ELF-1 (cell line): ENCODE measurements at places on chromosomes 7 and 10.

GRCh38 chr10:71569775-71570588 lies 149.6 kb downstream of the C10orf105 start:
- peak; percentile 86 for DNase-seq

DNA sequence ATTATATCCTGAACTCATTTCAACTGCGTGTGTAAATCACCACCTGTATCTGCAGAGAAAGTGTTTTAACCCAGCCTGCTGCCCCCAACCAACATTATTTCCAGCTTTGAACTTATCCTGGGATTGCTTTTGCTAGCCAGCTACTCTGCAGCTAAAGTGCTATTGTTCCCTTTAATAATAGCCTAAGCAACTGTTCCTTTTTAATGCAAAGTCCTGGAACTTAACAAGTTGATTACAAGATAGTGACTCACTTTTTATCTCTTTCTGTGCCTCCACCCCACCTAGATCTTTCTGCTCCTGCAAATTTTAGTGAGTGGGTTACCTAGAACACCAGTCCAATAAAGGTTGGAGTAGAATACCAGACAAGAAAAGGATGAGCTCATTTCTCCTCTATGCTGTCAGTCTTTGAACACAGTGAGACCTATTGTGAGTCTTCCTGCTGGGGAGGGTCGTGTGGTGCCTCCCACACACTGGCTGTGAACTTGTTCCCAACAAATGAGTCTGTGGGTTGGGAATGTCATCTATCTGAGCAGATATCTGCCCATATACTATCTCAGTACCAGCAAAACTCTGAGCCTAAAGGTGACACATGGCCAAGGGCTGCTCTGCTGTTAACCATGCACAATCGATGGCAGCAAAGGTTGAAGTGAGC lies 137.7 kb downstream of the FAM204A start:
- peak; percentile 18 for DNase-seq

DNA sequence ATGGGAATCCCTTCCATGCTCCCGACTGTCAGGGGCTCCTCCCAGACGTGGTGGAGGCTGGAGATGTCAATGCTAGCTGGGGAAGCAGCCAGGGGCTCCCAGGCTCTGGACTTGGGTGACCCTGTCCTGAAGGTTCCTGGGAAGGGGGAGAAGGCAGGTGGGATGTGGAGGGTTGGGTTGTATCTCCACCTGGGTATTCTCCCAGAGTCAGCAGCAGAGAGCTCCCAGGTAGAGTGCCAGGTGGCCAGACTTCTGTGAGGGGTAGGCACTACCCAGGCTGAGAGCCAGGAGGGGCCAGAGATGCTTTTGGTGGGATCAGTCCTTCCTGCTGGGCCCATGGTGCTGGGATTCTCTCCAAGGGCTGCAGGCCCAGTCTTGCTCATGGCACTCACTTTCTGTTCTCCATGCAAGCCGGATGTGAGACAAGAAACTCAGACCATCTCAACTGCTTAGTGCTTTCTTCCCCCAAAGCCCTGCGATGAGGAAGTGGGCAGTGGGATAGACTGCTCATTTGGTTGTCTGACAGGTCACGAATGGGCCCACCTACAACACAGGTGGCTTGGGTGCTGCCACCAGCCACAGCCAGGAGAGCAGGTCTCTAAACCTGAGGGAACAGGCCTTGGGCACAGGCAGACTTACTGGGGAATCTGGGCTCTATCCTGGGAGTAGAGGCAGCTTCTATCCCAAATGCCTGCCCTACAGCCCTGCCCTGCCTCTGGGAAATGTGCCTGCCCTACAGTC lies 52.5 kb upstream of the CAMK2B start:
- DNase-seq: no peak

DNA sequence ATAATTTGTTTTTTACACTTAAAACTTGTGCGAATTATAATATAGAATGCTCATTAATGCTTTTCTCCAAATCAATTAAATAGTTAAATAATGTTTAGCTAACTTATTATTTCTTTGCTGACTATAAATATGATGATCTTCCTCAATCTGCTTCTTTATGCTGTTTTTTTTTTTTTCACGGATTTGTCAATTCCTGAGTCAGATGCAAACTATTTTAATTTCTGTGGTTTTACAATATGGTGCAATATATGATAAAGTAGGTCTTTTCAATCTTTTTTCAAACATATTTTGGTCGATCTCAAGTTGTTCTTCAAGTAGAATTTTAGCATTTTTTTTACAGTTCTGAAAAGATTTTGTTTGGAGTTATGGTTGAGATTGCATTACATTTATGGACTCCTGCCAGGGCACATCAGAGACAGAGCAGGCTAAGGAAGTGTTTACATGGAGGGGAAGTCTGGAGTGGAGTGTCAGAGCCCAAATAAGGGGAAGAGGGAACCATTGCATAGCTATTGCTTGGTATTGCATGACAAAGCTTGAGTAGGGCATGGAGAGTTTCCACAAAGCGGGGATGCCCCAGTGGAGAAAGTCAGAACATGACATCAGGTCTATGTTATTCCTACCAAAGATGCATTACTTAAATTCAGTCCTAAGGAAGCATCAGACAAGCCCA lies 204.4 kb downstream of the OTUD1 start:
- DNase-seq: no peak

- no peak for DNase-seq
Measured at GRCh38 chr10:44951576-44952226, 7.9 kb upstream of the RASSF4 start.

DNA sequence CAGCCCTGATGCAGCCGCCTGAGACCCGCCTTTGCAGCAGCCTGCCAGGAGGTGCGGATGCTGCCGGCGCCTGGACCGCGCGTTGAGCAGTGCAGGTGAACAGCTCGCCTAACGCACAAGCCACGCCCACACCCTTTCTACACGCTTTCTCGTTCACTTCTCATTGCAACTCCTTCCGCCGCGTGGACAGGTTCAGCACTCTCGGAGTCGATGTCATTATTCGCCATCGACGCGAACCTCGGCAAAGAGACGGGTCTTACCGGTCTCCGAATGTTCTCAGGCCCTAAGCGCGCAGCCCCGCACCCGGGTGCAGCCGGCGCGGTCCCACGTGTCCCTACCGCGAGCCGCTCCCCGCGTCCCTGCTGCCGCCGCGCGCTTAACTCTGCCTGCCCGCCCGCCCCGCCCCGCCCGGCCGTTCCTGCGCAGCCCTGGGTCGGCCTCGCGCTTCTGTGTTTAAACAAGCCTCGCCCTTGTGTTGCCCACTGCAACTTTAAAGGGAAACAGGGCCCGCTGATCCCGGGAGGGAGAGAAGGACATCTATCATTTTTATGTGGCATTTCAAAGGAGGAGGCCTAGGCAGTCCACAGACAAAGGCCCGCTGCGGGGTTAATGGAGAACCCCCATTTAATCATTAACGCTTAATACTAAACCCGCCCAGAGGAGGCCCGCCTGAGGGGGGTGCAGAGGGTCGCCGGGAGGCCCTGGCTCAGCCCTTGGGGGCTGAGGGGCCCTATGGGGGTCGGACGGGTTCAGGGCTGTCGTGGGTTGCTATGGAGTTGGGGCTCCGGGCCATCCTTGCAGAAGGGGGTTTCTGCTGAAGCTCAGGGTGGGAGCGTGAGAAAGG lies 128.5 kb downstream of the WDR11 start:
- DNase-seq: peak; percentile 79

DNA sequence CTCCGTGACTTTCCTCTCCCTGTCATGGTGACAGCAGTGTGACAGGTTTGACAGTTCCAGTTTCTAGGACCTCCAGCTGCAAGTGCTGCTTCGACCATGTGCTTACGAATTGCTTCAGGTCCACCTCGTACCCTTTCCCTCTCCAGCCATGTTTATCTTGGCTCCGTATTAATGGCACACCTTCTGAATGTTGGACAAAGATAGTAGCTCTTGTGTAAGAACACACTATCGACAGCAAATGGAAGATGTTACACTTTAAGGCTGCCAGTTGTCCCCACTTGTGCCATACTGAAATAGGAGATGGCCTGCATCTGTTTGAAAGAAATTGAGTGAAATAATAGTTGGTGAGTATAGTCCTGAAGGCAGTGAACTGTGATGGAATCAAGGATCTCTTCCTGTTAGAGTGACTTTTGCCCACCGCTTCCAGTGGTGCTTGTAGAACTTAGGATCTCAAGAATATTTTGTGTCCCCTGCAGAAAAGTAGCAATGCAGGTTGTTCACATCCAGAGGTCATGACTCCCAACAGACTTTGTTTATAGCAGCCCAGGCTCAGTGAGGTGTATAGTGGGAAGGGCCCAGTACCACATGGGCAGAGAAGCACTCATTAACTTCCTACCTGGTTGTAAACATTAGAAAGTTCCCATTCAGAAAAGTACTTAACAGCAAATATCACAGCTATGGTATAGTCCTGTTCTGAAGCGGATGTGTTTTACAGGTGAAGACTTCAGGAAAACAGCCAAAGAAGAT lies 629.7 kb upstream of the GALNT17 start:
- DNase-seq: no peak

- DNase-seq: no peak
Measured at GRCh38 chr10:34956756-34957155, 133.4 kb downstream of the CUL2 start.

- no peak for DNase-seq
Measured at GRCh38 chr7:43700646-43701499, 28.4 kb downstream of the COA1 start.

GRCh38 chr7:138987686-138988085 lies 6.5 kb upstream of the KIAA1549 start:
- DNase-seq: no peak

- DNase-seq: no peak
Measured at GRCh38 chr10:22911889-22912762, 15.7 kb upstream of the ARMC3 start.

DNA sequence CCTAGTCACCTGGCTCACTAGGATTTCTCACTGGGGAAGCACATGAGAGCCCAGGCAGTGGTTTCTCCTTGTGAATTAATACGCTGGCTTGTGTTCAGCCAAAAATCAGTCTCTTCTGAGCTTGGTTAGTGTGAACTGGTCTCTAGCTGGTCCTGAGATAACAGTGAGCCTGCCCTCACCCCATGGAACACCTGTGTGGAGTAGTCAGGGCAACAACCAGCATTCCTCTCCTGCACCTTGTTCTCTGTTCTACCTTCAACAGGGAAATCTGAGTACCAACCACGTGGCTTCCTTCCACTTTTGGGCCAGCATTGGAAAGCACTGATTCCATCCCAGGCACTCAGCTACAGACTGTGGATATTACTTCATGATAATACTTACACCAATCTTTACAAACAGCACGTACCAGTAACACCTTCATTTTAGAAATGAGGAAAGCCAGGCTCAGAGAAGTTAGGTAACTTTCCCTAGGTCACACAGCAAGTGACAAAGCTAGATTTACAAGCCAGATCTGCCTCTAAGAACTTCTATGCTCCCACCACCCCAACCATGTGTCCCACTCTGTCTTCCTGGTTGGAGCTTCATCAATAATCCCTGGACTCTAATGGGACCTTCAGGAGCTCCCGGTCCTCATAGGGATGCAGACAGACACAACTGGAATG lies 106.6 kb downstream of the GRID1 start:
- DNase-seq: no peak

DNA sequence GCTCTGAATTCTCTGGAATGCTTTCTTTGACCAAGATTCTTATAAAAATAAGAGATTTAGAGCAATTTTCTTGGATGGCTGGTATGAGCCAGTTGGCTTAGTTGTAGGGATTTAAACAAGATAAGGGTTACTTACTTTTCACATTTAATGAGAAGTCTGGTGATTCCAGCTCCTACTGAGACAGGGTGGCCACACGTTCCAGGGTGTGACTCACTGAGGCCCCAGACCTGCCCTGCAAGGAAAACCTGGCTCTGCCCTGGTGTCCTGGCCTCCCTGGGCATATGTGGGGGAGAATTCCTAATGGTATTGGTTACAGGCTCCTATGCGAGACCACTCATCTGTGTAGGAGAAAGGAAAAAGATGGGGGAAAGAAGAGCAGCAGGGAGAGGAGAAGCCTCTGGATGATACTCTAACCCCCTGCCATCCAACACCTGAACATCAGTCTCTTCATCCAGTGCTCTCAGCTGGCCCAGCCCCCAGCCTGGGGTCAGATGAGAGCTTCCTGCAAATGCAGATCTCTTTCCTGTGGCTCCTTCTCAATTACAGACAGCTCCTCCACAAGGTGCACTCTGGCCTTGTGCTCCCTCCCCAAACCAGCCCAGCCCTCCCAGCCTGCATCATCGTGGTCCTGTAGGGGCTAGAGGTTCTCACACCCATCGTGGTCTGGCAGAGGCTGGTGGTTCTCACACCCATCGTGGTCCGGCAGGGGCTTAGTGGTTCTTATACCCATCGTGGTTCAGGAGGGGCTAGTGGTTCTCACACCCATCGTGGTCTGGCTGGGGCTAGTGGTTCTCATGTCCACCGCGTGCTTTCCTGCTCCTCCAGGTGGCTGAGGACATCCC lies 139.9 kb downstream of the EGFR start:
- DNase-seq: peak; percentile 51

- DNase-seq: peak; percentile 78
Measured at GRCh38 chr10:124616040-124616835, 127.9 kb downstream of the FAM53B start.

- DNase-seq: no peak
Measured at GRCh38 chr10:120513307-120513796, 56.3 kb downstream of the PLPP4 start.

GRCh38 chr10:65805993-65806392 lies 1119.8 kb upstream of the LRRTM3 start:
- no peak for DNase-seq

DNA sequence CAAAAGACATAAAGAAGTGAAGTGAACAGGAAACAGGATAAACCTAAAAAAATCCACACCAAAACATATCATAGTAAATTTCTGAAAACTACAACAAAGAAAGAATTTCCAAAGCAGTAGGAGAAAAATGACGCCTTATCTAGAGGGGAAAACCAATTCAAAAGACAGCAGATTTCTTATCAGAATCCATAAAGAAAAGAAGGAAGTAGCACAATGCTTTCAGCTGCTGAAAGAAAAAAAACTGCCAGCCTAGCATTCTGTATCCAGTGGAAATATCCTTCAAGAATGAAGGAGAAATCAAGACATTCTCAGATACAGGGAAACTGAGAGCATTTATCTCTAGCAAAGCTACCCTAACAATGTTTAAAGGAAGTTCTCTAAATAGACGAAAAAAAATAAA lies 37.8 kb downstream of the PDLIM1 start:
- no peak for DNase-seq

DNA sequence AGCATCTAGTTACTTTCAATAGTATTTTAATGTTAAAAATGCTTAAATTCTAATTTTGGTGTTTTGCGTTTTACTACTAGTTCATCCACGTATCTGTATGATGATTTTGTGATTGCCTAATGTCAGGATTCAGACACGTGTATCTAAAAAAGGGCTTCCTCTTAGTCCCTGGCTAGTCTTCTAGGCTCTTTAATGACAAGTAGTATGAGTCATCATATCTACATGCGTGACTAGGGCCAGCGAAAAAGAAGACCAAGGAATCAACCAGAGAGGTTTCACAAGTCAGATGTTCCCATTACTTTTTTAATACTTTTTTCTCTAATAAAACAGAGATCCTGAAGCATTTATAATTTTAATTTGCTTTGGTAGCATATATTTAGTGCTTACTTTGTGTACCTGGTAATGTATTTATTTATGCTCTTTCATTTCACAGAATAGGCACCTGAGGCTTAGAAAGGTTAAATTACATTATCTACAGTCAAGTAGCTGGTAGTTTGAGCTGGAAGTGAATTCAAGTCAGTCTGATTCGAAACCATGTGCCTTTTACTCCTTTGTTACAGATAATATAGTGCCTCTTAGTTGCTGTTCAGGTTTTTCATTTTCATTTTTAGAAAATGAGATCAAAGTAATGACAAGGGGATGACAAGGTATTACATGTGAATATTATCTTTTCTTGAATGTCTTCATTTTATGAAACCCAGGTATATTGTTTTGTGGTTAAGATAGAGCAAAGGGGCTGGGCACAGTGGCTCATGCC lies 140.3 kb downstream of the FOXP2 start:
- DNase-seq: no peak
